Activated naive CD8-positive, alpha-beta T cell treated with anti-CD3 and anti-CD28 coated beads, Interleukin-2, amount 50 U/mL, for 24 hours (primary cell): ENCODE measurements at places on chromosomes 13 and 19.

- H3K4me1 ChIP-seq: peaks cover 2% of the 10 kb centered on the region
- H3K27ac ChIP-seq: no peak overlapping the region
- H3K4me3 ChIP-seq: no peak overlapping the region
- DNase-seq: no peak
- H3K36me3 ChIP-seq: no peaks in the 10 kb centered on the region
- H3K27me3 ChIP-seq: peaks cover 5% of the 10 kb centered on the region
Observed at GRCh38 chr19:38784224-38784623, 4.8 kb upstream of the LGALS7B start.

DNA sequence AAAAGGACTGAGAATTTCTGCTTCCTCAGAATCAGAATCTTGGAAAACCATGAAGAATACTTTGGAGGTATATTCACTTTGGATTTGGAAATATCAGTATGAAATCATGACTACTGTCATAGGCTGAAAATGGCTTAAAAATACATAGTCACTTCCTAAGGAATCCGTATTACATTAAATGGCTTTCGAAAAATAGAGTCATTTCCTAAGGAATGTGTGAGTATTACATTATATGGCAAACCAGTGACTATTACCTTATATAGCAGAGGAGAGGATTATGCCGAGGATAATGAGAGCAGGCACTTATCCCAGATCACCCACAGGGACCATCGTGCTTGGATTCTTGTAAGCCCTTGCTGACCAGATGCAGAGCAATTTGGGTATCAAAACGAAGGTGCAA, 1471.8 kb downstream of the EFNB2 start:
- H3K4me3 ChIP-seq: no peak overlapping the region
- H3K4me1 ChIP-seq: no peaks in the 10 kb centered on the region
- H3K27ac ChIP-seq: no peak overlapping the region
- H3K27me3 ChIP-seq: no peaks in the 10 kb centered on the region
- no peaks in the 10 kb centered on the region for H3K36me3 ChIP-seq

GRCh38 chr13:37039896-37040295, 19.6 kb downstream of the SUPT20H start:
- H3K27me3 ChIP-seq: no peaks in the 10 kb centered on the region
- no peak for DNase-seq
- H3K4me1 ChIP-seq: no peaks in the 10 kb centered on the region
- peaks cover 49% of the 10 kb centered on the region for H3K36me3 ChIP-seq
- no peak overlapping the region for H3K4me3 ChIP-seq
- no peak overlapping the region for H3K27ac ChIP-seq

DNA sequence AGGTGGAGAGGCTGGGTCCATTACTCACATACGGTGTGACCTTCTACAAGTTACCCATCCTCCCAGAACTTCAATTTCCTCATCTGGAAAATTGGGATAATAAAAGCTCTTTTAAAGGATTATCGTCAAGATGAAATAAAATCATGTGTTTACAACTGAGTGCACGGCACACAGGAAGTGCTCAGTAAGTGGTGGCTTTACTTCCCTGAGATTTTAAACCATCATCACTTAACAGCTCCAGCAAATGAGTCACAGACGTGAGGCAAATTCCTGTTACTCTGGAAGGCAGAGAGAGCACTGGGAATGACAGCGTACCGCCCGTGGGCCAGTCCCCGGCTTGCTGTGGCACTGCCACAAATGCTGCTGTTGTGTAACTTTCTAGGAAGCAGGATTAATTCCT, 64.1 kb downstream of the MRPL57 start:
- no peak for DNase-seq
- no peaks in the 10 kb centered on the region for H3K36me3 ChIP-seq
- H3K4me1 ChIP-seq: peaks cover 5% of the 10 kb centered on the region
- H3K4me3 ChIP-seq: no peak overlapping the region
- no peaks in the 10 kb centered on the region for H3K27me3 ChIP-seq
